Thyroid gland (tissue), 4 donors: ENCODE measurements at places on chromosomes 2 and 18. TPM values are rescaled to one million over a fixed set of nuclear protein-coding genes. Genes with fewer than 3 reads are reported as not detected.

The MARCO gene
- 1.1 TPM for total RNA-seq

The RAB31 gene
- 35.0 TPM for total RNA-seq

The RESP18 gene
- not detected for total RNA-seq

The AGXT gene
- not detected for total RNA-seq

The PAX8 gene
- total RNA-seq, result 1,743 TPM

The OTOF gene
- total RNA-seq, result not detected

The GPR17 gene
- not detected for total RNA-seq

DNA sequence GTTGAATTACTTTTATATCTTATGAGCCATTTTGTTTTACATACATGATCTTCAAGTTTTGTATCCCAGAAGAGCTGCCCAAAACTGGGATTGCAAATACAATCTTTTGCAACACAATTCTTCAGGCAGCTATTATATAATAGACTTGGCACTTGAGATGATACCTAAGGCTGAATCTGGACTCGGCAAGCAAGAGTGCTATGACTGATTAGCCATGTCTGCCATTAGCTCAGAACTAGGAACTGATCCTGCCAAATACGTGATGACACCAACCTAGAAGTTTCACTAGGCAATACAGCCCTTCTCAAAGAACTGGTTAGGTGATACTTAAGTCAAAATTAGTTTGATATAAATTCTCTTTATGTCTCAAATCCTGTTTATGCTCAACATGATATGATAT is 619.6 kb downstream of the CPS1 start:
- DNase-seq, result no peak

DNA sequence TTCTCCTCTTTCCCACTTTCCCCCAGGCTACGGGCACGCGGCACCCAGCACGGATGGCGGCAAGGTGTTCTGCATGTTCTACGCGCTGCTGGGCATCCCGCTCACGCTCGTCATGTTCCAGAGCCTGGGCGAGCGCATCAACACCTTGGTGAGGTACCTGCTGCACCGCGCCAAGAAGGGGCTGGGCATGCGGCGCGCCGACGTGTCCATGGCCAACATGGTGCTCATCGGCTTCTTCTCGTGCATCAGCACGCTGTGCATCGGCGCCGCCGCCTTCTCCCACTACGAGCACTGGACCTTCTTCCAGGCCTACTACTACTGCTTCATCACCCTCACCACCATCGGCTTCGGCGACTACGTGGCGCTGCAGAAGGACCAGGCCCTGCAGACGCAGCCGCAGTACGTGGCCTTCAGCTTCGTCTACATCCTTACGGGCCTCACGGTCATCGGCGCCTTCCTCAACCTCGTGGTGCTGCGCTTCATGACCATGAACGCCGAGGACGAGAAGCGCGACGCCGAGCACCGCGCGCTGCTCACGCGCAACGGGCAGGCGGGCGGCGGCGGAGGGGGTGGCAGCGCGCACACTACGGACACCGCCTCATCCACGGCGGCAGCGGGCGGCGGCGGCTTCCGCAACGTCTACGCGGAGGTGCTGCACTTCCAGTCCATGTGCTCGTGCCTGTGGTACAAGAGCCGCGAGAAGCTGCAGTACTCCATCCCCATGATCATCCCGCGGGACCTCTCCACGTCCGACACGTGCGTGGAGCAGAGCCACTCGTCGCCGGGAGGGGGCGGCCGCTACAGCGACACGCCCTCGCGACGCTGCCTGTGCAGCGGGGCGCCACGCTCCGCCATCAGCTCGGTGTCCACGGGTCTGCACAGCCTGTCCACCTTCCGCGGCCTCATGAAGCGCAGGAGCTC is 35.4 kb downstream of the KCNK3 start:
- DNase-seq, result no peak

GRCh38 chr2:55511508-55512124 is 7.9 kb upstream of the CFAP36 start:
- DNase-seq, result no peak

GRCh38 chr2:208000701-208001395 is 24.5 kb downstream of the PLEKHM3 start:
- DNase-seq, result no peak

GRCh38 chr2:216540920-216541319 is 42.3 kb downstream of the RPL37A start:
- peak; percentile 72 for DNase-seq

DNA sequence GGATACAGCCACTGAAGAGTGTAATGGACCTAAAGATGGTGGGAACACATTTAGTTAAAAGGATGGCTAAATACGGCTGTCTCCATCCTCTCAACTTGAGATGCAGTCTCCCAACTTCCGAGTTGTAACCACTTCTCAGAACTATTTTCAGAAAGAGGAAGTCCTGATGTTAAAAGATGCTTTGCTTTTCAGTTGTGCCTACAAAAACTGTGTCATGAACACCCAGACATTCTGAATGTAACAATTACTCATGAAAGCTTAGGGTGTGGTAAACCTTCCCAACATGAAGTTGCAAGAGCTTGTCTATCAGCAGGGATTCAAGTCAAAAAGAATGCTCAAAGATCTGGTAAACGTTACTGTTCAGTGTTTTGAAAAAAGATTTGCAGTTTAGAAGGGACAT is 147.9 kb downstream of the DOCK10 start:
- no peak for DNase-seq

DNA sequence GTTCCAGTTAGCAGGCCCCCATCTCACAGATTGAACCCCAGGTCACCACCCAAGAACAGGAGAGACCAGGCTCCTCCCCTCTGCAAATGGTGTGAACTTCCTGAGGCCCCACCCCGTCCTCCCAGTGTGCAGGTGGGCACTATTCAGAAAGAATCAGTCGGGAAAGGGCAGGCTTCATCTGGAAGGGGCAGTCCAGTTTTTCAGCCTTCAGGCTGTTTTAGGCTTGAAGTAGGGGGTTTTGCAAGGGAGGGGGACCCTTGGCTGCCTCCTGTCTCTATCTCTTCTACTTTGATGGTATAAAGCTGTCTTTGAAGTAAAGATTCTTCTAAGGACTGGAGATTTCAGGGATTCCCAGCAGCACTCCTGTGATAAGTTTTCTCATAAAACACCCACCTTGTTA is 267.6 kb downstream of the RND3 start:
- DNase-seq, result no peak

DNA sequence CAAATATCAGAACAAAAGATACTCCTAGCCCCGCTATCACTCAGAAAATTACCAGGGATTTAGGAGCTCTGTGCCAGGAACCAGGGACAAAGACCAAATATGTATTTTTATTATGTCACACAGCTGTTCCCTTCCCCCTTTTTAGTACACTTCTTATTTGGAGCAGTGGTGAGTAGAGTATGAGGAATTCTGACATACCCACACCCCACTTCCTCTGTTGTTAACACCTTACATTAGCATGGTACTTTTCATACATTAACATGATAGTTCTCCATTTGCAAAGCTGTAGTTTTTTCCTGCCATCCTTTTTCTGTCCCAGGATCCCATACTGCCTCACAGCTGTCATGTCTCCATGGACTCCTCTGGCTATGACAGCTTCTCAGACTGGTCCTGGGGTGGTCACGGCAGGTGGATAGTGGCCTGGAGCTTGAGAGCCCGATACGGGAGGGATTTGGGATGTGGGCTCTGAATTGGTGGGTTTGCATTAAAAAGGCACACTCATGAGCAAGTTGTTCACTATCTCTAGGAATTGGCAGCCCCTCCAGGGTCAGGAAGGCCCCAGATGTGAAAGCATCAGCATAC is 100.2 kb downstream of the SH3RF3 start:
- no peak for DNase-seq

- DNase-seq, result no peak
Measured at GRCh38 chr2:29520001-29520400, 401.4 kb downstream of the ALK start.

DNA sequence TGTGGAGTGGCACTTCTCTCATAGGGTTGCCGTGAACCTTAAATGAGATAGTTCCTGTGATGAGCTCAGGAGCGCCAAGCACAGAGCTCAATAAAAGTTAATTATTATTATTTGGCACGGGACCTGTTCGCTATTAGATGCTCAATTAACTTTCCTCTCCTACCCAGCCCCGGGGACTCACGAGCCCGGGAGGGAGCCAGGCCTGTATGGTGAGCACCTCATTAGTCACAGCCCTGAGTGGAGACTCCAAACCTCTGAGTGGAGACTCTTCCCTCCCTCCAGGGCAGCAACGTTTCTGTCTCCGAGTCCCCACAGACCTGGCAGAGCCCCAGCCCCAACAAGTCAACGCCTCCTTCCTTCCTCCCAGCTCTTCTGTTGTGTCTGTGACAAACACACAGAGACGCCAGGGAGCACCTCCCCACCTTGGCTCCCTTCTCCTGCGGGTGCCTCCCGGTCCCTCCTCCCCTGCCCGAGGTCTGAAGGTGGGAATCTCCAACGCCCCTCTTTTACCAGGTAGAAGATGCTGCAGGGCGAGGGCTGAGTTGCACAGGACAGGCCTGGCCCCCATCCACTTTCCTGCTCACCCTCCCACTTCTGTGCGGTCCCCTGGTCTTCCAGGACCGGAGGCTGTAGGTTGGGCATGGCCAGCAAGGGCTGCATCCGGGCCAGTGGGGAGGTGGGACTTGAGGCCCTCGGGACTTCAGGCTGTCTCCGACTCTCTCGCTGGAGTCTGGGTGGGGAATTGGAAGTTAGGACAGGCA is 52.7 kb upstream of the ODC1 start:
- no peak for DNase-seq

GRCh38 chr18:35577045-35577848 is 4.3 kb upstream of the GALNT1 start:
- no peak for DNase-seq
